ENCODE measurements at places on chromosomes 7 and 10.

DNA sequence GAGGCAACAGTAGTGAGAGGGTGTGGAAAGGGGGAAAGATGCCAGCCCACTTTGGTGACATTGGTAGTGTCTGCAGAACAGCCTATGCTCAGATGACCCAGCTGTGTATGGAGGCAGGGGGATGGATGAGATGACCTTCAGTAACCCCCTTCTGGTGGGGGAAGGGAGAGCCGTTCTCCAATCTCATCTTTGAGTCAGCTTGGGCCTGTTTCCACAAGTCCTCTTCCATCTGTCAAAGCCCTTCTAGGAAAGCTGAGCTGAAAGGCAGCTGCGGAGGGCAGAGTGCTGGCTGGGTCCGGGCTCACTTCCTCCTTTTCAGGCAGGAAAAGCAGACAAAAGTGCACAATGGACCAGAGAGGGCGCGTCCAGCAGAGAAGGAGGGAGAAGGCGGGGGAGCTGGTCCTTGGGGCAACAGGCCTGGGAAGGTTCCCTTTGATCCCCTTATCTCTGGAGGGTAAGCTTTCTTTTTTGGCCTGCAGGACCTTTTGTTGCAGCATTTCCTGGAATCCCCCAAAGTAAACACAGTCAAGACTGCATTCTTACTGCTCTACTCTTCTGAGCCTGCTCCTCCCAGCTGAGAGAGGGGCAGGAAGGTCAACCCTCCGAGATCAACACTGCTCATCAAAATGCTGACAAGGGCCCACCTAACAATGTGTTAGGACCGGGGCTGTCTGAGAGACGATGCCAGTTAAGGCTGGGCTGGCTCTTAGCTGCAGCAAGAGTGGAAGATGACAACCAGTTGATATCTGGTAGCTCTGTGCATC lies 1.2 kb upstream of the LRMDA start:
- no peak for DNase-seq

DNA sequence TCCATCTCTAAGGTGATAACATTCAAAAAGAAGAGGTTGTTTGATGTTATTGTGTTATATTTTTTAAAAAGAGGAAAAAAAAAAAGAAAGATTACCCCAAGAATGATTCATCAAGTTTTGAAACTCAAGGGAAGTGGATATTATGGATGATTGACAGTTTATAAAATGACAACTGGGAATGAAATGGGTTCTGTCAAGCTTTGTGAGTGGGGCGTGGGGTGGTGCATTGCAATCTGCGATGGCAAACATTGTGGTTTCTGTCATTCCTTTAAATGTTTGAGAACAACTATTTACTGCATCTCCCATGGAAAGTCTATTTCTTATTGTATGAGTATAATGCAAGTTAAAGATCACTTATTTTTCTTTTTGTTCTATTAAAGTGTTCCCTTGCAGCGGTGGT lies 297.0 kb downstream of the CCDC3 start:
- no peak for DNase-seq

DNA sequence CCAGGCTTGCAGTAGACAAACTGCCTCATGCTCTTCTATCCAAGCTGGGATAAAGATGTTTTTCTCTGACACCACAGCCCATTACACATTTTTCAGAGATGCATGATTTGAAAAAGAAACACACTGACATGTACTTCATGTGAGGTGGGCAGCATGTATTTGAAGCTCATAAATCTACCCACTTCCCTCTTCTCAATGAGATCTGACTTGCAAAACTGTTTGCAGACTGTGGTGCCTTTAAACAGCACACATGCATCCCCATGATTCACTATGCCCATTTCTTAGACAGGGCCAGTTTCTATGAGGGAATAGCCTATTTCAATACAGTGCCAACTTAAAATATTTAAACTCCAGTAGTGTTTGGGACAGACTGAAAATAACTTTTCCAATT lies 109.8 kb downstream of the GLI3 start:
- DNase-seq, result no peak

GRCh38 chr10:31605861-31606525 lies 287.0 kb downstream of the ZEB1 start:
- DNase-seq, result no peak

DNA sequence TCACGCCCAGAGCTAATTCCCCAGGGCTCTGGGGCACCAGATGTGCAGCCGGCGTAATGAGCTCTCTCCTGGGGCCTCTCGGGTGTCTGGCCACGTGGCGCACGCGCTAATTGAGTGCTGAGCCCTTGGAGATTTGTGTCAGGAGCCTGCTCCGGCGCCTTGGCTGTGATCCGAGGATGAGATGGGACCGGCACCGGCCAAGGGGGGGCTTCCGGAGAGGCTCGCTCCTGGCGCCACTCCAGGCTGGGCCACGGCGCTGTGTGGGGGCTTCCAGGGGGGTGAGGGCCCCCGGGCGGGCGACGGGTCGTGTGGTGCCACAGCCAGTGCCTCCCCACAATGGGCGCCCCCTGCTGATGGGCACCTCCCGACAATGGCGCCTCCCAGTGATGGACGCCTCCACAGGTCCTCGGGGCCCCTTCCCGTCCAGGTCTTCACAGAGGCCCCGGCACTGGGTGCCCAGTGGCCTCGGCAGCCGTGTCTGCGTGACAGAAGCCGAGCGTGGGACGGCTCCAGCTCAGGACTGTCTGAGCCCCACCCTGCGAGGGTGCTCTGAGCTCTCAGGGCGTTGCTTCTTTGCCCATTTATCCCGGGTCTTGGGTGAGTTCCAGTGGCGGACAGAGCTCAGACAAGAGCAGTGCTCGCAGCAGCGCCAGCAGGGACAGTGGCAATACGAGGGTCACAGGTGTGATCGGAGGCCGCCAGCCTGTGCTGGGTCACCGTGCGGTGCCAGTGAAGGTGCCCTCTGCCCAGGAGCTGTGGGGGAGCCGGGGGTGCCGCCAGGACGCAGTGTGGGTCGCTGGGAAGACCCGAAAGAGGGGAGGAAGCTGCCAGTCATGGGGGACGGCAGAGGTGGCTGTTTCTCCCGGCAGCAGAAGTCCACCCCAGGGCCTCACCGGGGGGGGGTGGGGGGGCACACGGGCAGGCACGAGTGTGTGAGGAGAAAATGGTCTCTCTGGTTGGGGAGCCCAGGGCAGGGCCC lies 8.2 kb upstream of the NKX6-2 start:
- DNase-seq, result no peak

DNA sequence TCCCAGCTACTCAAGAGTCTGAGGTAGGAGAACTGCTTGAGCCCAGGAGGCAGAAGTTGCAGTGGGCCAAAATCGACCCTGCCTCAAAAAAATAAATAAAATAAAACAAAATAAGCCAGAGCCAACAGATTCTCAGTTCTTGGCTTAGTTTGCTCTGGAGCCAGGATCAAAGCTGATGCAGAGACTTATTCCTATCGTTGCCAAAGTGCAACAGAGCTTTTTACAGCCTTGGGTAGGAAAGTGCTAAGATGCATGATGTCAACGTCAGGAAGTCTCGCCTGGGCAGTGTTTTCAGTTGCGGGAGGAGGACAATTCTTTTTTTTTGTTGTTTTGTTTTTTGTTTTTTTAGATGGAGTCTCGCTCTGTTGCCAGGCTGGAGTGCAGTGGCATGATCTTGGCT lies 43.8 kb upstream of the CYTH3 start:
- no peak for DNase-seq

GRCh38 chr7:81887098-81888090 lies 117.5 kb upstream of the HGF start:
- no peak for DNase-seq

GRCh38 chr10:85902051-85902450 lies 464.5 kb downstream of the GRID1 start:
- DNase-seq, result no peak

GRCh38 chr10:34254596-34254995 lies 560.5 kb downstream of the PARD3 start:
- no peak for DNase-seq

- DNase-seq, result no peak
These were observed 30.4 kb downstream of the PRPF18 start for GRCh38 chr10:13617116-13617515.

DNA sequence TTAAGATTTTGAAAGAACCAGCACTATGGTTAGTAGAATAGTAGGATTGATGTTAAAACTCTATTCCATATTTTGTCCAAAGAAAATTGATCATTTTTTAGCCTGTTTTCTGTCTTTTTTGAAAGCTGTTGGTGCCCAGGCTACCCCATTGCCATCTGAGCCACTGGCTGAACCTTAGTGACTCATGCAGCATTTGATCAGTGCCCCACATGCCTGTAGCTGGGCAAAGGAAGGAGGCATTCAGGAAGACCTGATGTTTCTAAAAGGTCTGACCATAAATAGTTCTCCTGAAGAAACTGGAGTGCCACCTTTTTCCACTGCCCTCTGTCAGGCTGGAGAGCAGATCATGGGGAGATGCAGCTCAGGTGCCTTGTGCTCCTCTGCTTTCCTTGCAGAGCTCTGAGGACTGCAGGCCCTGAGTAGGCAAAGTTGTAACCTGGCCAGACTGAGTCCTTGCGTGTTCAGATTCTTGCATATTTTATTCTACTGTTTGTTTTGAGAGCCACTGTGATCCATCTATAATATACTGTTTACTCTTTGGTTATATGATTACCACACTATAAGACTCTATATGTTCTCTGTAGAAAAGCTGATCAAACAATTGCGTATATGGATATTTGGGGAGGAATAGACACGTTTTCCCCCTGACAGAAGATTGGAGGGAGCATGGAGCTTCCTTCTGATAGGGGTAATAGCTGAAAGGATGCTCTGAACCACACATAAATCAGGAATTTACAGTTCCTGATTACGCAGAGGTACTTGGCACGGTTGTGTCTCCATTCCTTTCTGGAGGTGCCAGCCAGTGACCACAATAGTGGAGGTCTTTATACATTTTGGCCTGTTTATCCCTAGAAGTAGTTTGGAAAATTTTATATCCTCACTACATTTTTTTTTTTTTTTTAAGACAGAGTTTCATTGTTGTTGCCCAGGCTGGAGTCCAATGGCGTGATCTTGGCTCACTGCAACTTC lies 48.9 kb upstream of the GJD4 start:
- no peak for DNase-seq

DNA sequence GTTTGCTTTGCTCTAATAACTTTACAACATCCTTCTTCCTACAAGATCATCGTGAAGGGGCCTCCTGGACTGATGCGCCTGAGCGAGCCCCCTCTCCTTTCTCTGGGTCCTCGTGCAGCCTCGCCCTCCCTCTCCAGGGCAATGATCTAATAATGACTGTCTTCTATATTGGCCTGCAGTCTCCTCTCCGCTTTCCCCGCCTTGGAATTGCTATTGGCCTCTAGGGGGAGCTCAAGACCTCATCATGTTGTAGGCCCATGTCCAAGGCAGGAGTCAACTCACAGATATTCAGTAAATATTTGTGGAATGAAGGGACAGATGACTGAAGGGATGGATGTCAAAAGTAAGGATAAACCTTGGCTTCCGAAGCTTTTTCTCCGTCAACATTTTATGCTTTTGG lies 1180.3 kb downstream of the TYW1 start:
- DNase-seq, result peak; percentile 58

GRCh38 chr7:108479751-108480150 lies 23.5 kb upstream of the NRCAM start:
- no peak for DNase-seq

DNA sequence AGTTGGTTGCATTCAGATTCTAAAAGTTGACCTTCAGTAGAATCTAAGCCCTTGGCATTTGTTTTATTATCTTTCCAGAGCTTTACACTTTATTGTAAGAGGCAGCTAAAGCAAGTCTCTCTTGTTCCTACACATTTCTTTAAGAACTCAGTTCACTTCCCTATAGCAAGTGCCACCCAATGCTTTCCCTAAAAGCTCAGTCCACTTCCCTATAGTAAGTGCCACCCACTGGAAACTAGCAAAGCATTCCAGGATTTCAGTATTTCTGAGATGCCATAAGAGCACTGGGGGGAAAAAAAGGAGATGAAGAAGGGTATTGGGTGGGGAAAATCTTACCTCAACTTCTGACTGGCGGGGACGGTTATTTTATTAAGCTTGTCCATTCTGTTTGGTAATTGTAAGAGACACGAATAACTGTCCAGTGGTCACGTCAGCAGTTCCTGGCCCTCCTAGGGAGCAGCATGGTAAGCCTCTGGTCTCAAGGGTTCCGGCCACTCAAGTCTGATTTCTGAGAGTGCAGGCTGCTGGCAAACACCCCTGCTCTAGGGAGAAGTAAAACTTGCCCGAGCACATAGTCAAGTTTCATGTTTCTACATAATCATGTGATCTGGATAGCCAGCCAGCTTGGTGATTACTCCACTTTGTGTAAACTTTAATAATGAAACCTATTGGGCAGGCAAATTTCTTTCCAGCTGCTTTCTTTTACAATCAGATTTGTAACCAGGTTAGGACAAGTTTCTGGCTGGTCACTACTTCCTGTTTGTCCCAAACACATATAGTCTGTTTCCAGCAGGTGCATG lies at the start of gene BLNK:
Gene BLNK, minus strand, starts transcription at position 554 of the 800 bp plus-strand sequence. Its CDS starts 171 bp downstream, at position 383.
- no peak for DNase-seq

DNA sequence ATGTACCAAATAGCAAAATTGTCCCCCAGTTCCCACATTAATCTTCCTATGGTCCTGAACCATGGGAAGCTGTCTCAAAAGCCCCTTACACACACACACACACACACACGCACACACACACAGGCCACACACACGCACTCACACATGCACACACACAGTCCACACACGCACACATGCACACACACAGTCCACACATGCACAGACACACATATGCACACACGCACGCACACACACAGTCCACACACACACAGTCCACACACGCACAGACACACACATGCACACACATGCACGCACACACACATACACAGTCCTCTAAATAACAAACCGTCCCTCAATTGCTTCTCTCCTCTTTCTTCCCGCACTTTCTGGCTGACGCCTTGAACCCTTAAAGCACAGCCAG lies 265.3 kb downstream of the TCERG1L start:
- DNase-seq, result no peak

- DNase-seq, result no peak
These were observed 175.8 kb downstream of the VTI1A start for GRCh38 chr10:112622786-112623185.

GRCh38 chr10:75402486-75403143 lies 1.1 kb upstream of the ZNF503 start:
- no peak for DNase-seq

GRCh38 chr10:77541944-77542343 lies 95.7 kb downstream of the KCNMA1 start:
- DNase-seq, result no peak

DNA sequence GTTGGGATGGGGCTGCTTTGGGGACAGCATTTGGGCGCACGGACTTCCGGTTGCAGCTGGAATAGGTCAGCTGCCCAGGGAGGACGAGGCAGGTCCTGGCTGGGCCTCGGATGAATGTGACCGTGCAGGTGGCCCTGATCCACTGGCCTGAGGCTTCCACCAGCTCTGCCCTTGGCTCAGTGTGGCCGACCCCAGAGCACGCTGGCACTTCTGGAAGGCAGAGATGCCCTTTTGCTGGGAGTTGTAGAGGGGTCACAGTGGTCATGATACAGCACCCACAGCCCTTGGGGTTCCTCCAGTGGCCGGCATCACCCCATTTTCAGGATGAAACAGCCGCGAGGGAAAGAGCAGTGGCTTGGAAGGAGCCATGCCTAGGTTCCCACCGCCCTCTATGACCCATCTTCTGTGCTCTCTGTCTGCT lies 19.0 kb downstream of the ADCY1 start:
- no peak for DNase-seq

- no peak for DNase-seq
These were observed 7.2 kb downstream of the NFE2L3 start for GRCh38 chr7:26159243-26159642.

Data from NCI-H1048 (cell line).